ENCODE measurements at places on chromosomes 12 and 14.
A peak's percentile ranks its signal among the peaks of the same experiment; 100 is the strongest.

- no peak for DNase-seq
These were observed 46.1 kb downstream of the DIO2 start for GRCh38 chr14:80164991-80165721.

GRCh38 chr14:41634286-41634685, 27.6 kb downstream of the LRFN5 start:
- no peak for DNase-seq

GRCh38 chr12:59603754-59604153, 7.9 kb downstream of the SLC16A7 start:
- DNase-seq, result no peak

DNA sequence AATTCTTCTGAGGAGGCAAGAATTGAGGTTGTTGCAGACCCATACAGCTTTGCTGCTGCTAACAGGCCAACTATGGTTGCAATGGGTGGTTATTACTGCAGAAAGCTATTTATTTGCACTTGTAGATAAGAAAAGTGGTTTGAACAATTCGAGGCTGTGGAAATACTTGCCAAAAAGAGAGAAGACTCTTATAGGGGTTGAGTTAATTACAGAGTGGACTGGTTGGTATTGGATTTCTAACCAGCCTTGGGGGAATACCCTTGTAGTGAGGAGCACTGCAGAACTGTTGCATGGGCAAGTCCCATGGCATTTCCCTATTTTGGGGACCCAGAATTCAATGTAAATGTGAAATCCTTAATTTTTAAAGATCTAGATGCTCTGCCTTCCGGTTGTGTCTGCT, 120.5 kb downstream of the KCNMB4 start:
- no peak for DNase-seq

DNA sequence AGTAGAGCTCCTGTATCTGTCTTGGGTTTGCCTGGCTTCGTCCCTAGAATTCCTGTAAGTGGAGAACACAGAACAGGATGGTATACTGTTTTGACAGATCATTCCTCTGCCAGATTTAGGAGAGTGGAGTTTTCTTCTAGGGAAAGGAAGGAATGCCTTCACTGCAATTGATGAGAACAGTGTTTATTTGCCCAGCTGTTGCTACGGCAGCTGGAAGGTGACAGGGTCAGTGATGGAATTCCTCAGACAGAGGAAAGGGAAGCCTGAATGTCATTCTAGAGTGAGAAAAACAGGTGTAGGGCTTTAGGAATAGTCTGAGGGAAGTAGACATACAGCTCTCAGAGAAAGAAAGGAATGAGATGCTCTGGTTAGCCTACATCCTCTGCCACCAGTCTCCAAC, 11.7 kb downstream of the CSRNP2 start:
- DNase-seq, result no peak

DNA sequence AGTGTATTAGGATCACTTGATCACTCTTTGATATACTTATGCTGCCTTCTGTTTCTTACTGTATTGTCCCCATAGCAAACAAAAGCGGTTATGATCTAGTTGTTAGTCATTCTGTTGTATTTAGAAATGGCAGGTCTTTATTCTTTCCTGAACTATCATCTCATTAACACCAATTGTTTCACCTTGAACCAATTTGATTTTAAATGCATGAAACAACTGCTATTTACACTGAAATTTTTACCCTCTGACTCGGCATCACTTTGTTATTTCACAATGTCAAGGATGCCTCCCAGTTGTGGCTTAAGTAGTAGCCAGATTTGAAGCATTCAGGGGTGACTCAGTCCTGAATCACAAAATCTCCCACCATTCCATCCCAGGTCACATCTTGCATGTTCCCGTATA, 303.5 kb downstream of the EGLN3 start:
- DNase-seq, result peak; percentile 9

- DNase-seq, result no peak
These were observed 1212.5 kb downstream of the GALC start for GRCh38 chr14:86780461-86780860.

GRCh38 chr12:126668961-126669360, 1598.0 kb upstream of the TMEM132C start:
- peak; percentile 21 for DNase-seq

GRCh38 chr12:122355706-122356105, 66.8 kb downstream of the CLIP1 start:
- DNase-seq, result no peak

- no peak for DNase-seq
These were observed 64.5 kb downstream of the R3HDM2 start for GRCh38 chr12:57366315-57366714.

- DNase-seq, result peak; percentile 94
These were observed 15.6 kb upstream of the C14orf180 start for GRCh38 chr14:104563742-104564615.

- peak; percentile 53 for DNase-seq
These were observed 9.6 kb upstream of the GPR84 start for GRCh38 chr12:54373649-54374561.

DNA sequence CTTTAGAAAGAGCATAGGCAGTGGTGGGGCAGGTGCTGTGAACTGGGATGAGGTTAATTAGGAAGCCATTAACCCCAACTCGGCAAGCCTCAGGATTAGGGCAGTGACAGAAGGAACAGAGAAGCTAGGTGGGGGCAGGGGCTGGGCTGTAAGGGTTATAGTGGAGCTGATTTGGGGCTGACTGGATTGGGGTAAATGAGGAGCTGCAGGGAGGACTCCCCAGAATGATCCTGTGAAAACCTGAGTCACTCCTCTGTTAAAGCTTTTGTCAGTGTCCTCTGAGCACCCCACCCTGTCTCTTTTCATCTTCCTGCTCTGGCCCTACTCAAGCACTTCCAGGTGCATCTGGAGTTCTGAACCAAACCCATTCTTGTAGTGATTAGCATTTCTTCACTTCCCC, 4.4 kb downstream of the KLC1 start:
- no peak for DNase-seq

- DNase-seq, result peak; percentile 35
These were observed 4.9 kb downstream of the PTGDR start for GRCh38 chr14:52272375-52272774.

- no peak for DNase-seq
These were observed 981 bp downstream of the VTI1B start for GRCh38 chr14:67673451-67673850.

- no peak for DNase-seq
These were observed 984.9 kb downstream of the FSCB start for GRCh38 chr14:43522191-43522590.

DNA sequence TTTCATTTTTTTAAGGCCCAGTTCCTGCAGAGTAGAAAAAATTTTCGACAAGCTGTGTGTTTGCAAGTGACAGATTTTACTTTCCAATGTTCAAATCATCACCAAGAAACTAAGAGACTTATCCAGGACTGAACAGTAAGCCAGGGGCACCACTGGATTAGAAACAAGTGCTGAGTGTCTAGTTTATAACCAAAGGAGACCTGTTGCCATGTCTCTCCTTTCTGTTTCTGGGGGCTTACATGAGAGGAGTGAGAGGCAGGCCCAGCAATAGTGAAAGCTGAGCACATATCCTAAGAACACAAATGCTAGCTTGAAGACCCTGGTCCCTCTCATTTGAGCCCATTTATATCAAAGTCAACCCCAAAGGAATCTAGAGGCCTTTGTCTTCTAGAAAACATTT, 2.9 kb downstream of the IFNG start:
- no peak for DNase-seq

DNA sequence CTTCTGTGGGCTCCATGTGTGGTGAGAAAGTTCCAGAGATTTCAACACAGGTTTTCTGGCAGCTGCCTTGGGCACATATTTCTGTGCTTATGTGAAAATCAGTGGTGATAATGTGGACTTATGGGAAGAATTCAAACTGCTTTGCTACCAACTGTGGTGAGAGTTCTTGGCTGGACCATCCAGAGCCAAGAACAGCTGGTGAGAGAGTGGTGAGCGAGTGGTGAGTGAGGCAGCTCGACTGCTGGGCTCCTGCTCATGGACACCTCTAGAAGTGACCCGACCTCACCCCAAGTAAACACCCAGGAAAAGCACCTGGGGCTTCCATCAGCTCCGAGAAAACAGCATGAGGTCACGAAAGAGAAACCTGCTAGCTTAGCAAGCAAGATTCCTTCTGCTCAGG, 106.4 kb downstream of the PIWIL1 start:
- DNase-seq, result no peak

- no peak for DNase-seq
These were observed 85.2 kb upstream of the MYF6 start for GRCh38 chr12:80622271-80622670.

GRCh38 chr12:54680374-54680773, 32.2 kb upstream of the DCD start:
- peak; percentile 29 for DNase-seq

DNA sequence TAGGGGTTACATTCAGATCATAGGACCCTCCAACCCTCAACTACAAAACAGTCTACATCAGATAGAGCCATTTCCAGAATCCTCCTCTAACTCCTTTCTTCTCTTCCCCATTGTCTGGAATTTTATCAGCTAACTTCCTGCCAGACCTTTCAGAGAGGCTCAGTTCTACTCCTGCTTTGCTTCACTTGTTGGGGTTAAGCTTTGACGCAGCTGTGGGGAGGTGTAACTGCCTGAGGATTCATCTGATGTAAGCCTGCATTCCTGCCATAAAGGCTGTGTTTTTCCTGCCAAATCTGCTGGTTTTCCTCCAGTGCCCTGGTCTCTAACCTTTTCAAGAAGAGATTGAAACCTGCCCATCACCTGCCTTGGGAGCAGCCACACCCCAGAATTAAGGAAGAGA, 16.9 kb downstream of the DHRS2 start:
- no peak for DNase-seq

GRCh38 chr12:58639318-58639934, 280.9 kb downstream of the LRIG3 start:
- DNase-seq, result no peak

DNA sequence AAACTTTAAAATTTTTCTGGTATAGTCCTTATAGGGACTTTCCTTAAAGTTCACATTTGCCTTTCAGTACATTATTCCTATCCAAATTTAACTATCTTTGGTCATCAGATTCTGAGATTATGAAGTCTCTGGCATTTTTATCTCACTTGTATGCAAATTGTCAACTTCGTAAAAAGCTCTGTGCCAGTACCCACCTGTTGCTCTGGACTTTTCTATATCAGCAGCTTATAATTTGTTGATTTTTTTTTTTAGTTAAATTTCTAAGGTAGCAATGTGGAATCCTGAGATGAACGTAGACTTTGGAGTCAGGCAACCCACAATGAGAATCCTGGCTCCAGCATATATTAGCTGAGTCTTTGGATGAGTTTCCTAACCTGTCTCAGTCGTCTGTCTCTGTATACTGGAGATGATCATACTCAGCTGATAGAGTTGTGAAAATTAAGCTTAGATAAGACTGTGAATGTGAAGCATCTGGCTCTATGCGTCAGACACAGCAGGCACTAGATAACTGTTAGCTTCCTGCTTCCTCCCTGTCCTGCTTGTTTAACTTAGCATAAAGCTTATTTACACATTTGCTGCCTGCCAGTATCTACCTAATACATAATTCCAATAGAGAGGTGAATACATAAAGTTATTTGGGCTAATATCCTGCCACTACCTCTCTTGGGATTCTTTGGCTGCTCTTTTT, 59.8 kb downstream of the MARK3 start:
- no peak for DNase-seq

DNA sequence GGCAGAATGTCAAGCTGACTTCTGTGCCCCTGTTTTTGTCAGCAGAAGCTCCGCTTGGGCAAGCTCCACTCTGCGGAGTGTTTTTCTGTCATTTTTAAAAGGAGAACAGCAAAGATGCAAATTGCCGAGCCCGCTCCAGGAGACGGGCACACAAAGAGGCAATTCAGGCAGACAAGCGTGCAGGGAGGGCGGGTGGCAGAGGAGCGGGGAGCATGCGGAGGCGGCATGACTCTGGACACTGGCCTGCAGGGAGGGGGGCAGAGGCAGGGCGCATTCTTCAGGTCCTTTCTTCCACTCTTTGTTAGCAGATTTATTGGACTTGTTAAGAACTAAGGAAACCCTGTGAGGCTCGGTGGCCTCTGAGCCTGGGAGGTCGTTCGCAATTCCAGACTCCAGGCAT, 187.3 kb upstream of the RMST start:
- DNase-seq, result no peak

DNA sequence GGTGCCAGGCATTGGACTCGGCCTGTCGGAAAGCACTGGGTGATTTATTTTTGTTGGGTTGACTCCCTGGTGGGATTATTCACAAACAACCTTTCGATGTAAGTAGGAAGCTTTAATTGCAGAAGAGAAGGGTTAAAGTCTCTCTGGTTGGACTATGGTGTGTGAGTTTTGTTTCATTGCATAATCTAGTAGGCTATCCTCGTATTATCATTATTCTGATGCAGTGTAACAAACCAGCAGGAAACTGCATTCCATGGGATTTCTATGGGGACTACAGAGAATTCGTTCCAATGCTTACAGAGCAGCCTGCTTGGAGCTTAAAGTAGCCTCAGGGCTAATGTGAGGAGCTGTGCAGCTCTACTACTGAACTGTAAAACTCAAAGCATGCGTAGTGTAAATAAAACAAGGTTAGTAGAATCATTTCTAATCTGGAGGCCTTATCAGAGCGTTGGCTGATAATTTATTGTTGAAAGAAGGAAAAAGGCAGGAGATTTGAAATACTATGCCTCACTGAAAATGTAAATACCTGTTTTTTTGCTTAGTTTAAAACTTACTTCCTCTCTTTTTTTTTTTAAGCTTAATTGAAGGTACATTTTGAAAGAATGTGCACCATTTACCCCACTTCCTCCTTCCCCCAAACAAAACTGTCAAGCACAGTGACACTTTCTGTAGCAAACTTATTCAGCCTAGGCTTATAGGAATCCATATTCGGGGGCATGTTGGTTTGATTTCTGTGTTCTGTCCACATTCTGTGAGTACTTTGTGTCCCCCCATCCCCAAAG, 226.7 kb downstream of the NPAS3 start:
- peak; percentile 12 for DNase-seq

DNA sequence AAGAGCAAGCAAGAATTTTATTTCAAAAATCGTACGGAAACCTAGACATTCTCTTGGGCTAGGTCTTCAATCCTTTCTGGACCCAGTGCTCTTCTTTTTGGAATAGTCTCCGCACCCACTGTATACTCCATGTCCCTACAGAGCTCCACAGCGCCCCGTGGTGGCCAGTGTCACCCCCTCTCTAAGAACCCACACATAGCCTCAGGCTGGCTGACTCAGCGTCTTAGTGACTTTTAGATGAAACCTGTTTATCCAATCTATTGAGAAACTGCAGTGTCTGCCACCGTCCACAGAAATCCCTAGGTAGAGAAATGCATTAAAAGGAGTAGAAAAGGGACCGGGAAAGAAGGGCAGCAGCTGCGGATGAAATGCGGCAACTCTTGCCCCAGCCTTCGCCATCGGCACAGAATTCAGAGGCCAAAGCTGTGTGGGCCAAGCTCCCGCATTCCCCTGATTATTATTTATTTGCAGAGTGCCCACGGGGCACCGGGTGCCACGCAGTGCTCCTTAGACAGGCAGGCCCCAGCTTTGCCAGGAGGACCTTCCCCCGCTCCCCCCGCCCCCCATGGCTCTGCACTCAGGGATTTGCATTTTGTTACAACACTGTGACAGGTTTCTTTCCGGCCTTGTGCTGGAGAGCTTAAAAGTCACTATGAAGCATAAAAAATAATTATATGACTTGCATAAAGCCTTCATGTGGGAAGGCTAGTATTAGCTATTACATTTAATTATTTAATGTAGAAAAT, 170.1 kb upstream of the FKBP4 start:
- peak; percentile 51 for DNase-seq

- DNase-seq, result no peak
These were observed 740 bp upstream of the PRPF40B start for GRCh38 chr12:49622501-49623141.

GRCh38 chr12:26271889-26272492, 76.6 kb downstream of the SSPN start:
- DNase-seq, result peak; percentile 11

Measured in H54 (cell line).